Mesenchymal stem cell (in vitro differentiated cells and primary cell): ENCODE measurements at places on chromosomes 2 and 18.

DNA sequence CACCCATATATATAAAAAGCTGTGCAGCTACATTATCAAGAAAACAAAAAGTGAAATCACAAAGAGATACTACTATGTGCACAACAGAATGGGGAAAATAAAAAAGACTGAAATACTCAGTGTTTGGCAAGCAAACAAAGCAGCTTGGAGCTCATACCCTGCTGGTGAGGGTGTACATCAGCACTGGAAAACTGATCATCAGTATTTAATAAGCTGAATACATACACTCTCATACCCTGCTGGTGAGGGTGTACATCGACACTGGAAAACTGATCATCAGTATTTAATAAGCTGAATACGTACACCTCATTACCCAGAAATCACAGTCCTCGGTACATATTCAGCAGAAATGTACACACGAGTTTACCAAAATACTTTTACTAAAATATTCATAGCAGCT, 220.8 kb downstream of the SPP2 start:
- H3K36me3 ChIP-seq: no peaks in the 10 kb centered on the region
- H3K4me1 ChIP-seq: peaks cover 2% of the 10 kb centered on the region
- no peaks in the 10 kb centered on the region for H3K27me3 ChIP-seq

DNA sequence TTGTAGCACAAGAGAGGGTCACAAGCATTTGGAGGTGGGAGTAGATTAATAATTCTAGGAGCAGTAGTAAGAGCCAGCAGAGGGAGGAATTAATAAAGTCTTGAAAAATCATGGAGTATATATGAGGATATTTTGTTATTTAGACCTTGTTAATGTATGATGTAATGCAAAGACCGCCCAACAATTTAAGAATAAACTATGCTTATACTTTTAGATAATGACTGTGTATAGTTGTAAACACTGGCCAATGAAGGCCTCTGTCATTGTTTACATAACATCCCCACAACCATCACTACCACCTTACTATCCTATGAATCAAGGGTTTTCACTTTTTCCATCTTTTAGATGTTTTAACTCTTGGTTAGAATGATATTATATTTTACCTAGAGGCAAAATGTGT, 37.6 kb downstream of the OSR1 start:
- H3K4me3 ChIP-seq: no peak overlapping the region
- no peak for DNase-seq
- no peaks in the 10 kb centered on the region for H3K36me3 ChIP-seq
- no peaks in the 10 kb centered on the region for H3K27me3 ChIP-seq
- H3K27ac ChIP-seq: no peak overlapping the region
- no peaks in the 10 kb centered on the region for H3K4me1 ChIP-seq

DNA sequence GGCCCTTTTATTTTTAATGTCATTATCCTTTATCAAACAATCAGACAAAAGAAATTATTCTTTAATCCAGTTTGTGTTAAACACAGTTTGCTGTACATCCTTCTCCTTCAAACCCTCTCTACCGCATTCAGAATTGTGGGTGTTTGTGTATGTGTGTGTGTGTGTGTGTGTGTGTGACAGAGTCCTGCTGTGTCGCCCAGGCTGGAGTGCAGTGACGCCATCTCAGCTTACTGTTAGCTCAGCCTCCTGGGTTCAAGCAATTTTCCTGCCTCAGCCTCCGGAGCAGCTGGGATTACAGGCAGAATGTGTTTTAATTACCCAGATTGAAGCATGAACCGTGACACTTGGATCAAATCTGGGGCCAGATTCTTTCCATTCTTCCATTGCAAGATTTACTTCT, 723.7 kb downstream of the DCDC2C start:
- no peak overlapping the region for H3K4me3 ChIP-seq
- no peak overlapping the region for H3K27ac ChIP-seq
- no peak for DNase-seq
- no peaks in the 10 kb centered on the region for H3K36me3 ChIP-seq

DNA sequence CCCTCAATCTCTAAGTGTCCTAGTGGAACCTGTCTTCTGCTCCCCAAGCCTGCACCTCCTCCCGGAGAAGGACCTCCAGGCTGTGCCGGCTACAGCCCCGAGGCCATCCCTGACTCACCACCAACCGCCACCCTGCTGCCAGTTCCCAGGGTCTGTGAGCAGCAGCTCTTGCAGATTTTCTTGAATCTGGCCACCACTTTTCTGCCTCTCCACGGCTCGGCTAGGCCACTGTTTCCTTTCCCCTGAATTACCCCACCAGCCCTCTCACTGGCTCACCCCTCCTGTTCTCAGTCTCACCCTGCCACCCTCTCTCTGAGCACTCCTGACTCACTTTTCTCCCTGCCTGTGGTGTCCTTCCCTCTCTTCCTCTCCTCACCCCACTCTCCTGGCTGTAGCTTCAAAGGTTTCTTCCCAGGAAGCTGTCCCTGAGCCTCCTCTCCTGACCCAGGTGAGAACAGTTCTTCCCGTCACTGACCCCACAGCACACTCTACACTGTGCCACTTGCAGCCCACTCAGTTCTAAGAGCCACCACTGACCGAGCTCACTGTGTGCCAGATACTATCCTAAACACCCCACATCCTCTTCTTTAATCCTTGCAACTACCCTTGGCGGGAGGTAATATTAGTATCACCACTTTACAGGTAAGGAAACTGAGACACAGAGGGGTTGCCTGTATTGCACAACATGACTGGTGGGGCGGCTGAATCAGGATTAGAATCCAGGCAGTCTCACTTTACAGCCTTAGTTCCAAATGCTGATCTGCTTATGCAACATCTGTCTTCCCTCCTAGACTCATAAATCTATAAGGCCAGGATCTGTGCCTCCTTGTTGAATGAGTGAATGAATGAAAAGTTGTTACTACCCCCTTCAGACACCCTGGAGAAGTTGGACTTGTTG, 111.6 kb downstream of the SMAD7 start:
- H3K4me1 ChIP-seq: peaks cover 74% of the 10 kb centered on the region
- H3K36me3 ChIP-seq: peaks cover 5% of the 10 kb centered on the region
- H3K27ac ChIP-seq: peak overlapping the region; percentile 31
- DNase-seq: peak; percentile 90

GRCh38 chr2:21657445-21657844, 533.7 kb downstream of the TDRD15 start:
- no peaks in the 10 kb centered on the region for H3K27me3 ChIP-seq
- no peaks in the 10 kb centered on the region for H3K36me3 ChIP-seq
- no peak overlapping the region for H3K4me3 ChIP-seq
- no peak overlapping the region for H3K27ac ChIP-seq

- H3K4me3 ChIP-seq: no peak overlapping the region
- no peak overlapping the region for H3K27ac ChIP-seq
- no peak for DNase-seq
- no peaks in the 10 kb centered on the region for H3K27me3 ChIP-seq
- H3K36me3 ChIP-seq: peaks cover 14% of the 10 kb centered on the region
- peaks cover 7% of the 10 kb centered on the region for H3K4me1 ChIP-seq
These were observed 127.1 kb upstream of the TTC39C start for GRCh38 chr18:23887493-23887892.

GRCh38 chr2:37453027-37453426, 108.6 kb downstream of the QPCT start:
- peaks cover 3% of the 10 kb centered on the region for H3K4me1 ChIP-seq
- DNase-seq: no peak

- no peak for DNase-seq
- no peaks in the 10 kb centered on the region for H3K4me1 ChIP-seq
- no peak overlapping the region for H3K27ac ChIP-seq
These were observed 273.9 kb downstream of the MYT1L start for GRCh38 chr2:2057125-2057721.

- peaks cover 2% of the 10 kb centered on the region for H3K4me1 ChIP-seq
- DNase-seq: no peak
- no peaks in the 10 kb centered on the region for H3K27me3 ChIP-seq
- no peak overlapping the region for H3K27ac ChIP-seq
- H3K36me3 ChIP-seq: no peaks in the 10 kb centered on the region
These were observed 259.5 kb downstream of the EPHA4 start for GRCh38 chr2:221312634-221313033.

- DNase-seq: no peak
- no peaks in the 10 kb centered on the region for H3K4me1 ChIP-seq
- H3K27me3 ChIP-seq: no peaks in the 10 kb centered on the region
- no peaks in the 10 kb centered on the region for H3K36me3 ChIP-seq
- H3K27ac ChIP-seq: no peak overlapping the region
- H3K4me3 ChIP-seq: no peak overlapping the region
These were observed 457.9 kb upstream of the SALL3 start for GRCh38 chr18:78521744-78522143.

DNA sequence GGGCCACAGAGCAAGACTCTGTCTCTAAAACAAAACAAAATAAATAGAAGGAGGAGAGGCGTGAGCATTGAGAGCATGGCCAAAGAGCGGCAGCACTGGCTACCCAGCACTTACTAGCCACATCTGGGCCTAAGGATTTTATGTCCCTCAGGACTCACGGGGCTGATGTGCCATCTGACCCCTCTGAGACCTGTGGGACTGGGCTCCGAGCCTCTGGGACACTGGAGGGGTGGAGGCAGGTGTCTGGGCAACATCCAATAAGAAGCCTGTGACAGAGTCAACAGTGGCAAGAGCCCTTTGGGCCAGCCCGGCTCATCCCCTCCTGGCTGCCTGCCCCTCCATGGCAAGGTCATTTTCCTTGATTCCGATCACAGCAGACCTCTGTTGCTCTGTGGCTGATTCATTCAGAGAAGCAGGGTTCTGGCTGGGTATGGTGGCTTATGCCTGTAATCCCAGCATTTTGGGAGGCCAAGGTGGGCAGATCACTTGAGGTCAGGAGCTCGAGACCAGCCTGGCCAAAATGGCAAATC, 60.7 kb downstream of the RRM2 start:
- no peaks in the 10 kb centered on the region for H3K36me3 ChIP-seq
- H3K4me3 ChIP-seq: no peak overlapping the region
- no peak for DNase-seq

GRCh38 chr2:2708575-2709430, 377.7 kb upstream of the MYT1L start:
- no peak for DNase-seq
- H3K4me3 ChIP-seq: no peak overlapping the region
- H3K36me3 ChIP-seq: no peaks in the 10 kb centered on the region
- no peaks in the 10 kb centered on the region for H3K4me1 ChIP-seq
- H3K27ac ChIP-seq: no peak overlapping the region

GRCh38 chr2:134173338-134174016, 80.4 kb upstream of the MGAT5 start:
- H3K27me3 ChIP-seq: no peaks in the 10 kb centered on the region
- H3K4me3 ChIP-seq: no peak overlapping the region
- H3K4me1 ChIP-seq: peaks cover 8% of the 10 kb centered on the region
- H3K27ac ChIP-seq: no peak overlapping the region

DNA sequence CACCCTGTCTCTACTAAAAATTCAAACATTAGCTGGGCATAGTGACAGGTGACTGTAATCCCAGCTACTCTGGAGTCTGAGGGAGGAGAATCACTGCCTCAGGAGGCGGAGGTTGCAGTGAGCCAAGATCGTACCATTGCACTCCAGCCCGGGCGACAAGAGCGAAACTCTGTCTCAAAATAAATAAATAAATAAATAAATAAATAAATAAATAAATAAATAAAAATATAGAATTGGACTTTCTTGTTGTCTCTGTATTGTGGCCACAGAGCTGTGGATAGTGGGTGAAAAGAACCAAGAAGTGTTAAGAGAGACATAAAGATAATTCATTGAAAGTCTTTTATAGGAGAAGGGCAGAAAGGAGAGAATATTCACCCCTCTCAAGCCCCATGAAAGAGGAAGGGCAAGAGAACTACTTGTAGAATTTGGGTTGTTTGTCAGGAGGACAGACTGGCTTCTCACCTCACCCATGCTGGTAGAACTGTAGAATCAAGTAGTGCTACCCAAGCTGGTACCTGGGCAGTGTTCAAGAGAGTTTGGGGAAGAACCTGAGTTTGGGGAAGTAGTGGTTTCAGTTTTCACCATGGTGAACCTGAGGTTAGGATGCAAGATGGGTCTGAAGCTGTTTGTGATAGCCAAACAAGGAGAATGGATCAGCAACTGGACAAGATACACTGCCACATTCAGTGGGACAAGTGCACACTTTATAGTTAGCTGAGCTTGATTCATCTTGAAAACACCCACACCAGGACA, 256.5 kb downstream of the CD226 start:
- H3K27ac ChIP-seq: no peak overlapping the region
- no peaks in the 10 kb centered on the region for H3K27me3 ChIP-seq
- no peaks in the 10 kb centered on the region for H3K4me1 ChIP-seq

- no peak for DNase-seq
- no peaks in the 10 kb centered on the region for H3K36me3 ChIP-seq
- H3K27ac ChIP-seq: no peak overlapping the region
- H3K27me3 ChIP-seq: no peaks in the 10 kb centered on the region
- no peak overlapping the region for H3K4me3 ChIP-seq
These were observed 300.1 kb downstream of the NOL4 start for GRCh38 chr18:33924576-33924975.

GRCh38 chr2:224838335-224838734, 122.2 kb upstream of the CCDC195 start:
- H3K4me3 ChIP-seq: no peak overlapping the region
- H3K4me1 ChIP-seq: no peaks in the 10 kb centered on the region
- H3K27me3 ChIP-seq: no peaks in the 10 kb centered on the region

- no peaks in the 10 kb centered on the region for H3K27me3 ChIP-seq
- H3K4me1 ChIP-seq: no peaks in the 10 kb centered on the region
- no peaks in the 10 kb centered on the region for H3K36me3 ChIP-seq
- DNase-seq: no peak
These were observed 66.1 kb upstream of the ODC1 start for GRCh38 chr2:10514273-10514672.

DNA sequence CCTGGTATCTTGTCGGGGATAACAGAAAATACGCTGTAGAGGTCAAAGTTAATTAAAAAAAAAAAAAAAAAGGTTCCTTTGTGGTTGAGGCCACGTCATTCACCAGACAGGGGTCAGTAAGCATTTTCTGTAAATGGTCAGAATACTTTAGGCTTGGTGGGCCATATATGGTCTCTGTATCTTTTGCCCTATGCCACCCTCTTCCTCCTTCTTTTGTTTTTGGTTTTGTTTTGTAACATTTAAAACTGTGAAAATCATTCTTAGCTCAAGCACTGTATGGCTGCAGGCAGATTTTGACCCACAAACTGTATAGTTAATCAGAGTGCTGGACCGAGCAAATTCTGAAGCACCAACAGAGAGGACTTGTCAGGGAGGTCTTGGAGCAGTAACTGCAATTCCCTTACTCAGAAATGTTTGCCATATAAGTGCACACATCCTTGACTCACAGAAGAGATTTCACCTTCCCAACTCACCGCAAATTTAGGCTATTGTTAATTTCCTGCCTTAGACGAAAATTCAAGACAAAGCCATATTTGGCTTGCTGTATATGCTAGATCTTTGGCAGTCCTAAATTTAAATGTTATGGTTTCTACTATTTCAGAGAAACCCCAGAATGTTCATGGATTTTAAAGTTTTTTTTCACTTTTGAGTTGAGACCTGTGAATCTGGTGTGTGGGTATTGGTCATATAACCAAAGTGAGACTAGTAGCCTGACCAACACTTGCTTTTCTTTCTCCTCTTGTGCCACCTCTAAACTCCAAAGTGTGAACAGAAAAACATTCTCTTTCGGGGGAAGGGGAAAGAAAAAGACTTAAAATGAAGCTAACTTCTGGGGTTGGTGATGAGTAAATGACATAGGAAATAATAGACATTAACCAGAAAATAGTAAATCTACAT, 65.4 kb downstream of the DOCK10 start:
- DNase-seq: no peak
- H3K4me3 ChIP-seq: no peak overlapping the region
- H3K27me3 ChIP-seq: no peaks in the 10 kb centered on the region
- H3K36me3 ChIP-seq: peaks cover 12% of the 10 kb centered on the region
- H3K4me1 ChIP-seq: peaks cover 4% of the 10 kb centered on the region
- no peak overlapping the region for H3K27ac ChIP-seq

- H3K4me3 ChIP-seq: no peak overlapping the region
- H3K36me3 ChIP-seq: no peaks in the 10 kb centered on the region
- peak; percentile 82 for DNase-seq
- H3K27ac ChIP-seq: no peak overlapping the region
- no peaks in the 10 kb centered on the region for H3K27me3 ChIP-seq
- peaks cover 2% of the 10 kb centered on the region for H3K4me1 ChIP-seq
These were observed 72.6 kb upstream of the THUMPD2 start for GRCh38 chr2:39851651-39852110.
